LNCaP clone FGC (cell line): ENCODE measurements at places on chromosomes 5 and 9.
A peak's percentile ranks its signal among the peaks of the same experiment; 100 is the strongest.

- no peak for DNase-seq
Observed at GRCh38 chr5:141369994-141370848, at the start of gene PCDHGB3. TSS of gene PCDHGB3 (plus strand) at chr5:141370242. CDS start at chr5:141370395, 153 bp downstream.

- DNase-seq: no peak
Observed at GRCh38 chr9:92534674-92535073, 1.1 kb downstream of the ECM2 start.

GRCh38 chr9:79382044-79382443, 189.7 kb upstream of the TLE4 start:
- no peak for DNase-seq

DNA sequence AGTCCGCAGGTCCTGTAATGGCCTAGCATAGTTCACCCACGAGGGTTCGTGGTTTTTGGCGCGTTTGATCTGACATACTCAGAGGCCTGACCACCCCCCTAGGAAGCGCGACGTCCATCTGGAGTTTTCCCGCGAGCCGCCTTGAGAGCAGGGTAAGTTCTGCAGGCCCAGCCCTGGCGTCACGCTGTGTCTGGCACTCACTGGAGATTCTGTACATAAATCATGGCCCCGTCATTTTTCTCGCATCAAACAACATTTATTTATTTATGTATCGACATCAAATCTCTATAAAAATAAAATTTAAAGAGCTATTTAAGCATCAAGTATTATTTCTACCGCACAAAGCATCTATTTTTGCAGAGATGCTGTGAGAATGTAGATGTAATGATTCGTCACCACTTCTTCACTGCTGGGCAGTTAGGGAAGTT, 437 bp upstream of the TRIM41 start:
- DNase-seq: no peak

DNA sequence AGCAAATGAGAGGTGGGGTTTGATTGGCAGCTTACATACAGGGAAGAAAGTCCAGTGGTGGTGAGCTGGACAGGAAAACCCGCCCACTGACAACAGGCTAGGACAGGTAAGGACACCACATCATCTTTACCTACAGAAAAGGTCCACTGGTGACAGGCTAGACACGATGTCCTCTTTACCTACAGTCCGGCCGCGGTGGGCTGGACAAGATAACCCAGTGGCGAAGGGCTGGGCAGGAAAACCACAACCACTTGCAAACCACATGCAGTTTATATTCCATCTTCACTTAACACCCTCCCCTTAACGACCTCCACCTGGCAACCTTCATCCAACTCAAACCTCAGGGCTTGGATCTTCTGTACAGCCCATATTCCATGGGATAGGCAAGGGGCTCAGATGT, 5.0 kb upstream of the NIPAL4 start:
- DNase-seq: no peak

GRCh38 chr5:179251276-179251969, 93.8 kb downstream of the ADAMTS2 start:
- DNase-seq: no peak

DNA sequence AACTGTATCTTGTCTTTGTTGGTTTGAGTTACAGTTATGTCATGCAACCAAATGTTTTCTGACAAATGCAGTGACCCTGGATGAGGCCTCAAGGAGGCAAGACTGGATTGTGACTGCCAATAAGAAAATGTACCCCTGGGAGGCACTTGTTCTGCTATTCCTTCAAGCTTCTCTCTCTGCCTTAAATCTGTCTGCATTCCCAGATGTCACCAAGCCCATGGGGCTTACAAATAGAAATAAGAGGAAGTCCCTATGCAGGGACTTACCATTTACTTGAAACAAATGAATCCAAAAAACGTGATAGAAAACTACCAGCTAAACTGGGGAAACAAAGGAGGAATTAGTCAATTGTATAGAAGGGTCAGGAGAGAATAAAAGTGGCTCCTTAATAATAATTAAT, 8.2 kb upstream of the PARP8 start:
- DNase-seq: no peak

GRCh38 chr5:160181965-160182622, 47.2 kb upstream of the FABP6 start:
- no peak for DNase-seq

- DNase-seq: no peak
Observed at GRCh38 chr9:21174671-21175070, 8.2 kb upstream of the IFNA21 start.

DNA sequence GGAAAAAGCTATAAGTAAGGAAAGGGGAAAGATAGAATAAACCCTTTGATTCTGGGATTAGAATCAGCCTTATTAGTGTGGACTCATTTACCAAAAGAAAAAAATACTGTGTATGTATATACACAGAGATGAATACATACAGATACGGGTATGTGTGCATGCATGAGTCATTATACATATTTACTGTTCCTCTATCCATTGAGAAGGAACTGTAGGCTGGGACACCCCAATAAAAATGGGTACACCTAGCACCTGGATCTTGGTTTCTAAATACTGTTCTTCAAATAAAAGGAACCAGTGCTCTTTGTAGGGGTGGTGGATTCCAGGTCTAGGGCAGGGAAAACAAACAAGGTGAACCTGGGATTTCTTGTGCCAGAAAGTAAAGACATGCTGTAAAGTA, 48.3 kb downstream of the WHRN start:
- DNase-seq: peak; percentile 78

DNA sequence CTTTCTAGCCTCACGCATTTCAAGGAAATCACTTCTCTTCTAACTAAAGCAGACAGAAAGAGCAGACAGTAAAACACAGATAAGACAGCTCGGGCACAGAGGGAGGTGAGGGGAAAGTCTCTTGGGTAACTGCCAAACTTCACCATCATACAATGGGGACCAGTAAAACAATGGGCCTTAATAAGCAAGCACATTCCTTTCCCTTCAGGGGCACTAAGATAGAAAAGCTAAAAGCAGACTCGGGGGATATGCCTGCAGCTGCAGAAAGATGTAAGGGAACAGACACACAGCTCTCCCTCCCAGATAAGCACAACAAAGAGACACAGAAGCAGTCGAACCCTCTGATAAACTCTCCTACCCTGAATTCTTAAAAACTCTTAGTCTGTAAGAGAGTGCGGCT, 15.6 kb upstream of the CKS2 start:
- no peak for DNase-seq

GRCh38 chr5:15717001-15717400, 217.0 kb downstream of the FBXL7 start:
- no peak for DNase-seq

GRCh38 chr5:73155271-73156222, 17.4 kb upstream of the TMEM174 start:
- DNase-seq: no peak

- DNase-seq: no peak
Observed at GRCh38 chr9:91150998-91151717, 210.6 kb downstream of the AUH start.

DNA sequence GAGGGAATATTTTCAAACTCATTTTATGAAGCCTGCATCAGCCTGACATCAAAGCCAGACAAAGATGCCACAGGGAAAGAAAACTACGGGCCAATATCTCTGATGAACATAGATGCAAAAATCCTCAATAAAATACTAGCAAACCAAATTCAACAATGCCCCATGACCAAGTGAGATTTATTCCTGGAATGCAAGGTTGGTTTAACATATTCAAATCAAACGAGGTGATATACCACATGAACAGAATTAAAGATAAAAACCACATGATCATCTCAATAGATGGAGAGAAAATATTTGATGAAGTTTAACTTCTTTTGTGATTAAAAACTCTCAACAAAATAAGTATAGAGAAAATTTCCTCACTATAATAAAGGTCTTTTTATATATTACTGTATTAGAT, 792.0 kb upstream of the ZNF608 start:
- DNase-seq: no peak

DNA sequence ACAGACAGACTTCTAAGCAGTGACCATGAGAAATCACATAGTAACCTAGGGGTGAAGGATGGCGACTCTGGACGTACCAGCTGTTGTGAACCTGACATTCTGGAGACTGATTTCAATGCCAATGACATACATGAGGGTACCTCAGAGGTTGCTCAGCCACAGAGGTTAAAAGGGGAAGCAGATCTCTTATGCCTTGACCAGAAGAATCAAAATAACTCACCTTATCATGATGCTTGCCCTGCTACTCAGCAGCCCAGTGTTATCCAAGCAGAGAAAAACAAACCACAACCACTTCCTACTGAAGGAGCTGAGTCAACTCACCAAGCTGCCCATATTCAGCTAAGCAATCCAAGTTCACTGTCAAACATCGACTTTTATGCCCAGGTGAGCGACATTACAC, 38.0 kb upstream of the CCDC152 start:
- no peak for DNase-seq

DNA sequence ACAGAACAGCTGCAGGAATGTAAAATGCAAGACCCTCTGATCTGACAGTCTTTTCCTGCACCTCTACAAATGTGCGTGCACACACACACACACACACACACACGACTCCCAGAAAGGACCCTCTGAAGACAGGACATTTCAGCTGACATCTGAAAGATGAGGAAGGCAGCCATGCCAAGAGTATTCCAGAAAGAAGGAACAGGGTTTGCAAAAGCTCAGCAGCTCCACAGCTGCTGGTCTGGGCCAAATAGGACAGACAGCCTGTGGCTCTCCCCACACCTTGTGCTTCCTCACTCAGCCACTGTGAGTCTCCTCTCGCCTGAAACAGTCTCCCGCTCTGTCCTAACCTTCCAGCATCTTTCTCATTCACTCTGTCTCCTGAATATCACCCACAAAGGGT, 189.0 kb downstream of the PALM2AKAP2 start:
- no peak for DNase-seq

GRCh38 chr9:136587145-136587943, 41.5 kb upstream of the NOTCH1 start:
- no peak for DNase-seq

DNA sequence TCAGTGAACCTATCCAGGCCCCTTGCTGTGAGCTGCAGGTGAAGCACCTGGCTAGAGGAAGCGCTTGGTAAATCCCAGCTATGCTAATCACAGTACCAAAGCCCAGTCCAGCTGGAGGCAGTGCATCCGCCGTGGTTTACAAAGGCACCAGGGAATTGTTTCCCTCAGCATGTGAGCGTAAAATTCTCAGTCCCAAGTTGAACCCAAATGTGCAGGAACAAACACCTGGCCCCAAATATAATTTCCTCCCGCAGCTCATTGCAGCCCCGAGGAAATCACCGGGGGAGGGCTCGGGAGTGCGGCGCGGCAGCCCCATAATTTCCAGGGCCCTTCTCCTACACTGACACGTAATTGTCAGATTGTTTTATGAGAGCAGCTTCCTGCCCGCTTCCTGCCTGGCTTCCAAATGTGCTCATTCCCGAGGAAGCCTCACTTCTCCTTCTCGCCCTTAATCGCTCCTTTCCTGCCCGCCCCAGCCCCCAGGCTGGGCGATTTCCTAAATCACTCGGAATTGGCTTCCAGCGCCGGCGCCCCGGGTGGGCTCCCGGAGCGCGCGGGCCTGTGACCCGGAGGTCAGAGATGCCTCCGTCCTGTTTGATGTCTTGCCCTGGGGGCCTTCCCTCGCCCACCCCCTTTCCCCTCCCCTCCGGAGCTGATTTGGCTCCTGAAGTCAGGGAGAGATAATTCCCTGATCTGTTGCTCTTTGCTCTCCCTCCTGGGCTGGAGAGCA, 134.4 kb downstream of the FGF1 start:
- DNase-seq: no peak

GRCh38 chr5:28574606-28575005, 1536.2 kb upstream of the CDH9 start:
- no peak for DNase-seq

- no peak for DNase-seq
Observed at GRCh38 chr9:121897140-121897539, 196.0 kb downstream of the TTLL11 start.

- DNase-seq: no peak
Observed at GRCh38 chr9:109922617-109923470, 142.8 kb downstream of the PALM2AKAP2 start.
